Activated CD8-positive, alpha-beta T cell treated with anti-CD3 and anti-CD28 coated beads for 36 hours (primary cell): ENCODE measurements at places on chromosomes 7 and 10. TPM values are rescaled to one million over a fixed set of nuclear protein-coding genes. Genes with fewer than 3 reads are reported as not detected.

DNA sequence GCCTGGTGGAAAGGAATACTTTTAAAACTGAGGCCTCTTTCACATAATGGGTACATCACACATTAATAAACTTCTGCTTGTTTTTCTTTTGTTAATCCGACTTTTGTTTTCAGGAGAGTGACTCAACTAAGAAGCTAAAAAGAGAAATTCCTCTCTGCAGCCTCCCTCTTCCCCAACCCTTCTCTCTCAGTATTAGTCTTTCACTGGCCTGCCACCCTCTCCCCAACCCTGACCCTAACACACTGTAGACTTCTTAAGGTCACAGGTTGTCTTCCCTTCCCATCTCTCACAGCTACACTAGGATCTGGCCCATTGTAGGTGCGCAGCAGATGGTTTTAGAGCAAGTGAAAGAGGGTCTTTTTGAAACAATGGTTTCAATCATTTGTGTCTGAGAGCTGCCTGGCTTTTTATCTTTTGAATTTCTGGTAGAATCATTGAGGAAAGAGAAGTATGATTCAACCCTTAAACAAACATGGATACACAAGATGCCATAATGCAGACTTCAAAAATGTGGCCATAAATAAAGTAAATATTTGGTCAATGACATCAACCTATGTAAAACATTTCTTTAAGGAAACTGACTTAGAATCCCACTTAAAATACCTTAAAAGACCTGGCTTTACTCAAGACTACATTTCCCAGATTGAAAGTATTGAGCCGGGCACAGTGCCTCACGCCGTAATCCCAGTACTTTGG is 17.9 kb upstream of the FFAR4 start:
- no peak for DNase-seq
- H3K4me1 ChIP-seq: no peaks in the 10 kb centered on the region
- H3K27me3 ChIP-seq: no peaks in the 10 kb centered on the region
- H3K4me3 ChIP-seq: no peak overlapping the region
- no peak overlapping the region for H3K27ac ChIP-seq

GRCh38 chr10:76880931-76881330 is 756.7 kb downstream of the KCNMA1 start:
- no peak overlapping the region for H3K27ac ChIP-seq
- peaks cover 3% of the 10 kb centered on the region for H3K27me3 ChIP-seq
- DNase-seq: no peak
- no peaks in the 10 kb centered on the region for H3K4me1 ChIP-seq

- no peaks in the 10 kb centered on the region for H3K36me3 ChIP-seq
- H3K4me3 ChIP-seq: no peak overlapping the region
- no peak overlapping the region for H3K27ac ChIP-seq
- no peaks in the 10 kb centered on the region for H3K27me3 ChIP-seq
- no peak for DNase-seq
- H3K4me1 ChIP-seq: no peaks in the 10 kb centered on the region
These were observed 303.6 kb downstream of the GLRX3 start for GRCh38 chr10:130439766-130440165.

Gene PRRT4
- 0.20 TPM for total RNA-seq

- peaks cover 2% of the 10 kb centered on the region for H3K27me3 ChIP-seq
- DNase-seq: no peak
- no peaks in the 10 kb centered on the region for H3K36me3 ChIP-seq
- H3K4me3 ChIP-seq: no peak overlapping the region
- no peaks in the 10 kb centered on the region for H3K4me1 ChIP-seq
These were observed 196.6 kb upstream of the KIAA1217 start for GRCh38 chr10:24012249-24012803.
